ENCODE measurements at places on chromosomes 16 and 17. TPM values are rescaled to one million over a fixed set of nuclear protein-coding genes. Genes with fewer than 3 reads are reported as not detected.

GRCh38 chr16:68452176-68452575, 3.9 kb upstream of the SMPD3 start:
- DNase-seq, result no peak

DNA sequence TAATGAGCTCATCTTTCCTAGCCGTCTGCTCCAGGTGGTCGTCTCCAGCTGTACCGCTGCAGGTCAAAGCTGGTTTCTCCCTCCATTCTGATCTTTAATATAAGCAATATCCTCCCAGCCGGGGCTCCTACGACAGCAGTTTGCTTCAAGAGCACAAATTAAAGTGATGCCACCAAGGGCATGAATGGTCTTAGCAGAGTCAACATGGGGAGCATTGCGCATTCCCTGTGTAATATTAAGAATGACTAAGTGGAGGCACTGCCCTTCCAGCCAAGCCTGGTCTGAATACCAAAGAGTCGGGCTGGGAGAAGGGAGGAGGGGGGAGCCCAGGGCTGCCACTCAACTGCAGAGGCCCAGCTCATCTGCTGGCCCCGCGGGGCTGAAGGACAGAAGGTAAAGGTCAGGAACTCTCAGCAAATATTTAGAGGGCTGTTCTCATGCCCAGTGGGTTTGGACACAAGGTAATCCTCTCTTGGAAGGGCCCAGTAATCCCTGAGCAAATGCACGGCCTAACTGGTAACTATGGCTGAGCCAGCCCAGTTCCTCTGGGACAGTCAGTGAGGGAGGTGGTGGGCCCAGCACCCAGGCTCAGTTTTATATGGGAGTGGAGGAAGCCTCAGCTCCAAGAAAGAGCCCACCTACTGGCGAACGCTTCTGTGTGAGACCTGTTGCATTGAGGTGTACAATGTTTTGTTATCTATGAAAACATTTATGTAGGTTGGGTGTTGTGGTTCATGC, 121.2 kb downstream of the IRX3 start:
- DNase-seq, result no peak

The AOC2 gene
- total RNA-seq, result 1.4 TPM

DNA sequence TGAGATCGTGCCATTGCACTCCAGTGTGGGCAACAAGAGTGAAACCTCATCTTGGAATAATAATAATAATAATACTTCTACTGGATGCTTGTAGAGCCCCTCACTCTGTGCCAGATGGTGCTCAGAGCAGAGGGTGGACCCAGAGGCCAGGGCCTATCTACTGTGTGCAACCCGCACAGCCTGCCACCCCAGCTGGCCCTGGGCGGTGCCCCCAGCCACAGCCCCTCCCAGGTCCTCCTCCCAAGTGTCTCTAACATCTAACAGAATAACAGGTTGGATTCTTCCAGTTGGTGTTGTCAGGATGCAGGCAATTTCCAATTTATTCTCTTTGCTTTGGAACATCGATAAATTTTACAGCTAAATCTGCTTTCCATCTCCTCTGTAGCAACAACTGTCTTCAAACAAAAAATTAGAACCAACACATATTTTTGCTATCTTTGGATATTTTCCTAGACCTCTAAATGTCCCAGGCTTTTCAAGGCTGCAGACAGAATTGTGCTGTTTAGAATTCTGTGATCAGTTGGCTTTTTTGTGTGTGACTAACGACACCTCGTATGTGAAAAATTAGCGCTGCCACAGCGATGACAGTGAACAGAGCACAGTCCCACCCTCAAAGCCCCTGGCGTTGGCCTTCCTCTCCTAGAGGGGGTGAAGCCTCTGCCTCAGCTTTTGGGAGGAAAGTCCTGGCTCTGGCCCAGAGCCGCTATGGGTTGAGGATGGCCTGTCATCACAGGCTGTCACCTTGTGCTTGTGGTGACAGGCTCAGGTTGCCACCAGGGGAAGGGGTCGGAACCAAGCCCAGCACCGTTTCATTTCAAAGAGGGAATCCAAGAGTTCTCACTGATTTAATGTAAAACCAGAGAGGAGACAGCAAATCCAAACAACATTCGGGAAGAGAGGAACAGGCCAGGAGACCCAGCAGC, 7.6 kb upstream of the EVPL start:
- peak; percentile 41 for DNase-seq

The ZFPM1 gene
- total RNA-seq, result 0.41 TPM

- no peak for DNase-seq
Measured at GRCh38 chr17:45869676-45870341, 24.5 kb upstream of the MAPT start.

The C16orf92 gene
- total RNA-seq, result not detected

Measured in tongue (tissue), 3 donors.